Testis (tissue), 5 donors: ENCODE measurements at places on chromosomes 11 and 22.
A peak's percentile ranks its signal among the peaks of the same experiment; 100 is the strongest.

GRCh38 chr11:114081641-114082414 is 22.3 kb downstream of the ZBTB16 start:
- no peaks in the 10 kb centered on the region for H3K36me3 ChIP-seq
- no peaks in the 10 kb centered on the region for H3K27me3 ChIP-seq
- H3K4me1 ChIP-seq = peaks cover 30% of the 10 kb centered on the region
- no peak overlapping the region for H3K27ac ChIP-seq

DNA sequence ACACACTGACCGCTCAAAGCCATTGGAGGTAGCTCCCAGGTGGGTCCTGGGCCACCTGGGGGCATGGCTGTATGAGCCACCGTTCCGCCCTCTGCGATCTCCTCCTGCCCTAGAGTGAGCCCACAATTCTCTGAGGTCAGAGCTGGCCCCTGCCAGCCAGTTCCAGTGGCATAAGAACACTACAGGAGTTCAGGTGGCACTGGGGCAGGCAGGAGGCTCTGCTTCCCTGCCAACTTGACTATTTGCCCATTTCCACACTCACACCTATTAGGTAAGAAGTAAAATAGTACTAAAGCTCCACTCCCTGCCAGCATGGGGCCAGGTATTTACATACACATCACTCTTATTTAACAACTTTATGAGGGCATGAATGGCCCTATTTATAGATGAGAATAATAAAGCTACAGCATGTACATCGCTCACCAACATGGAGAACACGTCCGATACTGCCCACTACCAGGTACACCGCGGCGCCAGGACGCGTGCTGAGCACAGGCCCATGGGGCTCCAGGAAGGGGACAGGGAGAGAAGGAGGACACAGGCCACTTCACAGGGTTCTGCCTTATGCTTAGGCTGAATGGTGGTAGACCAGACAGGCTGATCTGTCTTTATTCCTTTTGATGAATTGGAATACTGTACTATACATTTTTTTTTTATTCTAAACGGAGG is 26.2 kb downstream of the PISD start:
- no peaks in the 10 kb centered on the region for H3K36me3 ChIP-seq
- peaks cover 8% of the 10 kb centered on the region for H3K4me1 ChIP-seq
- H3K4me3 ChIP-seq = no peak overlapping the region
- no peaks in the 10 kb centered on the region for H3K27me3 ChIP-seq
- no peak overlapping the region for H3K27ac ChIP-seq

DNA sequence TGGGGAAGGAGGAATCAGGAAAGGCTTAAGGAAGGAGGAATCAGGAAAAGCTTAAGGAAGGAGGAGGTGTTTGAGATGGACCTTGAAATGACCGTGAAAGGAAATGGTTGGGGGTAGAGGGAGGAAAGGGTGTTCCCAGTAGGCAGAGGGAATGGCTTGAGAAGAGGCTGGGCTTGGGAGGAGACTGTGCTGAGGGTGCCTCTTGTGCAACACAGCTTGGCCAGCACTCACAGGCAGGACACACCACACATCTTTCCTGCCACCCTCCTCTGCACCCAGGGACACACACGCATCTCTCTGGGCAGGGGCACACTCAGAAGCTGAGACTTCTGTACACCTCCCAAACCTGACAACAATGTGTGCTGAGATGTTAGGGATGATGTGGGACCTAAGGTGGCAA is 151.4 kb downstream of the FBXO7 start:
- DNase-seq = no peak
- peaks cover 32% of the 10 kb centered on the region for H3K4me1 ChIP-seq
- H3K4me3 ChIP-seq = no peak overlapping the region
- H3K27me3 ChIP-seq = no peaks in the 10 kb centered on the region
- H3K27ac ChIP-seq = peak overlapping the region; percentile 2
- H3K36me3 ChIP-seq = no peaks in the 10 kb centered on the region

DNA sequence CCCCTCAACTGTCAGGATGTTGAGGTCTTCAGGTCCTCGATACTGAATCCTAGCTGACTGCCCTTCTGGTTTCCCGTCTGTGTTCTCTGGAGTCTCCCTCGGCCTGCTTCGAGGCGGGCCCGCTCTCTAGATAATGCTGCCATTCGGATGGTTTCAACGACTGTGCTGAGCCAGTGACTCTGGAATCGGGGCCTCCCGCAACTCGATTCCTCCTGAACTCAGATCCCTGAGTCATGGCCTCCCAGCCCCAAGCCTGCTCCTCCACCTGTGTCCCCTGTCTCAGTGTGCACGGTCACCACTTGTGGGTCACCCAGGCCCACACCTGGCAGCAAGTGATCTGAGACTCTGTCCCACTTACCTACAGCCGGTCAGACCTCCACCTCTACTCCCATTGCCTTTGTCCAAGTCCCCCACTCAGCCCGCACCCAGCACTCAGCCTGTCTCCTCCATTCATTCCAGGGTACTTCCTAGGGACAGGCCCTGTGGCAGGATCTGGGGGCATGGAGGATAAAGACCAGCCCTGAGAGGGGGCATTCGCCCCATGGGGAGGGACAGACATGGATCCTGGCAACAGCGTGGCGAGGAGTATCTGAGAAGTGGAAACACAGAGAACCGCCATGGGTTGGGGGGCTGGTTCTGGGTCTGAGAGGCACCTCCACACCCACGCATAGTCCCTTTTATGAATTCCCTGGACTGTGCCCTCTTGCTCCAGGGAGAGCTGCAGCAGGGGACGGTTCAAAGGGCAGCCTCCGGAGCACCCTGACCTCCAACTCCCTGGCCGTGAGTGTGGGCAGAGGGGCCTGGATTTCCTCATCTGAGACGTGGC is 14.3 kb downstream of the MPST start:
- no peaks in the 10 kb centered on the region for H3K36me3 ChIP-seq
- no peak overlapping the region for H3K27ac ChIP-seq
- H3K27me3 ChIP-seq = no peaks in the 10 kb centered on the region
- DNase-seq = no peak
- no peaks in the 10 kb centered on the region for H3K4me1 ChIP-seq

DNA sequence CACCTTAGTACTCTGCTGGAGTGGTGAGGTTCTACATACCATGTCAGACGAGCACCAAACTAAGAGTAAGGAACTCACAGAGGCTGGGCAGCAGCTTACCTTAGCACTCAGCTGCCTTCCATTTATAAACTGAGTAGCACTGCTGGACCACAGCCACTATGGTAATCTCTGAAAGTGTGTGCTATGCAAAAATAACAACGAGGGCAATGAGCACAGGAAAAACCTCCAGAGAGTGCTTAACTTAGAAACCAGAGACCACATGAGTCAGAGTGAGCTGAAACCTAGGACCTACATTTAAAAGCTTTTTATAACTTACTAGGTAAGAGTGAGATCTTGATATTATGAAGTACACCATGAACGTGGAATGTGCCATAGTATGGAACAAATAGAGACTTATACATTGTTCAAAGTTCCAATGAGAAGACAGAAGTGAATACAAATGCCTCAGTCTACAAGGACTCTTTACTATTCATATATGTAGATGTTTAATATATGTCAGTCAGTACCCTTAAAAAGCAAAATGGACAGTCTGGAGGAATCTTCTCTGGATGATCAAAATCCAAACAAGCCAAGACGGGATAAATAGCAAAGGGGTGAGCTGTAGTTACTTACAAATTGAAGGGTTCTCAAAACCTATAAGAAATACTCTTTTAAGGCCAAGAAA is 17.2 kb upstream of the CD59 start:
- H3K36me3 ChIP-seq = no peaks in the 10 kb centered on the region
- no peak overlapping the region for H3K4me3 ChIP-seq
- H3K27ac ChIP-seq = no peak overlapping the region

DNA sequence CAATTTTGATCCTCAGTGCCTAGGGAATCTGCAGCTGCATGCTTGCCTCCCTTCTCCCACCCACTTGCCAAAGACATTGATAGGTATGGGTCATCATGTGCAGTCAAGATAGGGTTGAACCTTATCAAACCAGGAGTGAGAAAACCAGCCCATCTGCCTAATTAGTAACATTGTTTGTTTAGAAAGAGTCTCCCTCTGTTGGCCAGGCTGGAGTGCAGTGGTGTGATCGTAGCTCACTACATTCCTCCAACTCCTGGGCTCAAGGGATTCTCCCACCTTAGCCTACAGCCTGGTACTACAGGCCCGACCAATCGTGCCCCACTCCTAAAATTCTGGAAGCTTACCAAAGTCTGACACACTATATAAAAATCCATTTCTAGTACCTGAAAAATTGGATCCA is 4.6 kb downstream of the C11orf71 start:
- H3K27me3 ChIP-seq = no peaks in the 10 kb centered on the region
- no peak for DNase-seq
- H3K27ac ChIP-seq = no peak overlapping the region
- no peaks in the 10 kb centered on the region for H3K36me3 ChIP-seq

- no peaks in the 10 kb centered on the region for H3K27me3 ChIP-seq
- no peaks in the 10 kb centered on the region for H3K36me3 ChIP-seq
These were observed 29.6 kb downstream of the EHF start for GRCh38 chr11:34650528-34650927.

- H3K27ac ChIP-seq = no peak overlapping the region
- H3K4me3 ChIP-seq = no peak overlapping the region
- H3K27me3 ChIP-seq = no peaks in the 10 kb centered on the region
- no peaks in the 10 kb centered on the region for H3K36me3 ChIP-seq
- H3K4me1 ChIP-seq = no peaks in the 10 kb centered on the region
These were observed 3.9 kb downstream of the CD3D start for GRCh38 chr11:118338637-118339061.

DNA sequence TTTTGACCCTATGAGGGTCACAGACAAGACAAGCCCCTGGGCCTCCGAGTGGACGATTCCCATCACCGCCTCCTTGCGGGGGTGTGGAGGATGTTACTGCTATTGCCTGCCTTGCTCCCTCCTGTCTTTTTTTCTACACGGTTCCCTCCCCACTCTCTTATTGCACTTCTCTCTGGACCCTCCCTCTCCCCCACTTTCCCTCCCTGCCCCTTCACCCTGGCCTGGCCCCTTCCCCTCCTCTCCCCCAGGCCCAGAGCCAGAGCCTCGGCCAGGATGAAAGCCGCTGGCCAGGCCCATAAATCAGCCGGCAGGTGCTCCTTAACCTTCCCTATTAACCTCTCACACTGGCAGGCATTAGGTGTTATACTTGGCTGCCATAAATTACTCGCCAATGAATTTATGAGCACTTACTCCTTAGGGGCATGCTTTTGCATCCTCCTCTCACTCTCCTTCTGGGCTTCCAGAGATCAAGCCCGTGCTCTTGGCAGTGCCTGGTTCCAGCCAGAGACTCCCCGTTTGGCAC is 18.3 kb upstream of the ALX4 start:
- H3K27me3 ChIP-seq = no peaks in the 10 kb centered on the region
- no peaks in the 10 kb centered on the region for H3K4me1 ChIP-seq
- no peak overlapping the region for H3K4me3 ChIP-seq
- no peaks in the 10 kb centered on the region for H3K36me3 ChIP-seq

- peak overlapping the region; percentile 81 for H3K4me3 ChIP-seq
- no peaks in the 10 kb centered on the region for H3K27me3 ChIP-seq
- no peaks in the 10 kb centered on the region for H3K36me3 ChIP-seq
- H3K27ac ChIP-seq = peak overlapping the region; percentile 94
These were observed 672 bp downstream of the TMEM135 start for GRCh38 chr11:87038235-87038977.

GRCh38 chr22:46162285-46162684 is 12.0 kb downstream of the PPARA start:
- H3K27me3 ChIP-seq = no peaks in the 10 kb centered on the region
- no peaks in the 10 kb centered on the region for H3K4me1 ChIP-seq
- no peaks in the 10 kb centered on the region for H3K36me3 ChIP-seq

- no peaks in the 10 kb centered on the region for H3K27me3 ChIP-seq
- DNase-seq = peak; percentile 61
- H3K27ac ChIP-seq = no peak overlapping the region
These were observed 79.9 kb upstream of the PRR5 start for GRCh38 chr22:44622147-44622427.

DNA sequence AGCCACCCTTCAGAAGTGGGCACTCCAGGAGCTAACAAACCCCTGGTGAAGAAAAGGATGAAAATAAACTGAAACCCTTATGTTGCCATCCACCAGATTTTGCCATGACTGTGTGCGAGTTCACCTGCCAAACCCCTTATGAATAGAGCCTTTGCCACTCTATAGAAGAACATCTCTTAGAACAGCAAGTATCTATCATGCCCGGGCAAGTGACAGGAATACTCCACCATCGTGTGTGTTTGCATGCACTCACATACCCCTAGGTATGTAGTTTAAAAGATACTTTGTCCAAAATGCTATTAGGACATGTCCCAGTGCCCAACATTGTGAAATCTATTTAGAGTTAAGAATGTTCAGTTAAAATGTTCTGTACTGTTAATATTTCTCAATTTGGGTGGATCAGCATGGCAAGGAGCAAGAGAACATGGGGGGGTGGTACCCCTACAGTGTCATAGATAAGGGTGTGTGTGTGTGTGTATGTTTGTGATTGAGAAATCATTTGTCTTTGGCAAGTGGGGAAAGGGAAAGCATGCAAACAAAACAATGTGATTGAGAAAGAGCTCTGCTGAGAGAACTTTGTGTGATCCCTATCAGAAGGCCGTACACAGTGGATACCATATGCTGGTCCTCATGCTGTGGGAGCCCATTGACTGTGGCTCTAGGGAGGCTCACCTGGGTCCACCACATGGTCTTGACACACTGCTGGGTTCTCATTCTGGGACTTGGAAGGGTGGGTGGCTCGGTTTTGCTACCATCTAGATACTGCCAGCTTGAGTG is 94.9 kb downstream of the ZBTB16 start:
- H3K27me3 ChIP-seq = no peaks in the 10 kb centered on the region
- H3K27ac ChIP-seq = peak overlapping the region; percentile 98
- peak; percentile 59 for DNase-seq
- no peaks in the 10 kb centered on the region for H3K36me3 ChIP-seq
- no peak overlapping the region for H3K4me3 ChIP-seq

DNA sequence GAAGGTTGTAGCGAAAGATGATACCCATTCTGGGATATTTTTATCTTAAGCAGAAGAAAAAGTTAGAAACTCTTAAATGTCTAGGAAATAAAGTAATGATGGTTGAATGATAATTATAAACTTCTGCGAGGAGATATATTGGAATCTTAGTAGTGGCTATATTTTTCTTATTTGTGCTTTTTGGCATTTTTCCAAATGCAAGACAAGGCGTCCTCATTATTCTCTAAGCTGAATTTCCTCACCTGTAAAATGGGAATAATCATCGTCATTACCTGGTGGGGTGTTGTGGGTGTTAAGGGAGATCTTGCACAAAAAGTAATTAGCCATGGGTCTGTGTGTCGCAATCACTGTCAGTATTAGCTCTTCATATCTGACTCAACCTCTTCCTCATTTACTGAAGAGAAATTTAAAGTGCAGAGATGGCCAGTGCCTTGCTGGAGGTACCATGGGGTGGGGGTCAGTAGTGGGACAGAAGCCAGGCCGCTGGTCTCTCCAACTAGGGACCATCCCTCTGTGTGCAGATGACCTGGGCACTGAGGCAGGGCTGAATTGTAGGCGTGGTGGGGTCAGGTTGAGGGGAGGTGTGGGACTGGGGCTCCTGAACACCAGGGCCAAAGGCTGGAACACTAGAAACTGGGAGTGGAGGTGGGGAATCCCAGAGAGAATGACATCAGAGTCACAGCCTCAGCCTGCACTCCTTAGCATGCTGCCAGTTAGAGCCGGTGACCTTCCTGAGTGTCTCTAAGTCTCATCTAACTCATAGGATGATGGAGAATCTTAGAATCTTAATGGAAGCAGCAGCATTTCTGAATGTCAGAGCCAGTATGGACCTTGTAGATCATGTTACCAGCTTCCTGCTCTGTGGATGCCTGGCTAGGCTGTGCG is 4.1 kb downstream of the PITPNM1 start:
- no peak overlapping the region for H3K27ac ChIP-seq
- no peaks in the 10 kb centered on the region for H3K27me3 ChIP-seq
- H3K36me3 ChIP-seq = no peaks in the 10 kb centered on the region
- no peak overlapping the region for H3K4me3 ChIP-seq
- DNase-seq = no peak
